ENCODE measurements at places on chromosomes 2 and 18.

GRCh38 chr2:238127165-238128060, 11.1 kb upstream of the KLHL30 start:
- DNase-seq, result no peak

- DNase-seq, result no peak
These were observed 285.1 kb downstream of the SLC4A3 start for GRCh38 chr2:219912491-219912921.

GRCh38 chr18:24068945-24069693, 54.6 kb downstream of the TTC39C start:
- no peak for DNase-seq

GRCh38 chr18:49863769-49864621, 50.7 kb upstream of the ACAA2 start:
- no peak for DNase-seq

DNA sequence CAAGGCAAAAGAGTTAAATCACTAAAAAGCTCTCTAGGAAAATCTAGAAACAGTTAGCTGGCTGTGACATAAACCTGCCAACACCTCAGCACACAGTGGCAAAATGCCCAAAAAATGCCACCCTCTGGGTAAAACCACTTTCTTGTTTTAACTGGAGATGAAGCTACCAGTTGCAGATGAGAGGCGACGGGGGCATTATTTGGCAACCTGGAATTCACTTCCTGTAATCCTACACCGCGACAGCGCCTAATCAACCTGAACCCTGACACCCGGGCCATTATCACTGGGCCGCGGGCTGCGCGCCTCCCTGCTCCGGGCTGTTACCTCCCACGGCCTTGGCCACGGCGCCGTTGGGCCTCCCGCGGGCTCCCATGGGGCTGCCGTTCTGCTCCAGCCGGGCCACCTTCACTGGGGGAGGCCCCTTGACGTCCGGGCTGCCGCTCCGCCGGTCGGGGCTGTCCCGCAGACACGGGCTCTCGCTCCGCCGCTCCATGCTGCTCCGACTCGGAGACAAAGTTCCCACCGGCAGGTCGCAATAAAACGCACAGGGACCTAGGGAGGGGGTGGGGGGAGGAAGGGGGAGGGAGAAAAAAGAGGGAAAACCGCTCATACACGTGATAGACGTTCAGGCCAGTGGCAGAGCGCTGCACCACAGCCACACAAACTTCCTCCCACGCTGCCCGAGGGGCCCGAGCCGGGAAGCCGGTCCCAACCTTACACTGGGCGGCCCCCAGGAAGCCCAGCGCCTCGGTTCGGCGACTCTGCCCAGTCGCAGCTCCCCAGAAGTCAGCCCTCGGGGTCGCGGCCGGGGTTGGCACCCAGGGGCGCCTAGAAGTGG, 2.0 kb downstream of the SATB2 start:
- DNase-seq, result no peak

- no peak for DNase-seq
These were observed 246.4 kb downstream of the CDH20 start for GRCh38 chr18:61579581-61579980.

DNA sequence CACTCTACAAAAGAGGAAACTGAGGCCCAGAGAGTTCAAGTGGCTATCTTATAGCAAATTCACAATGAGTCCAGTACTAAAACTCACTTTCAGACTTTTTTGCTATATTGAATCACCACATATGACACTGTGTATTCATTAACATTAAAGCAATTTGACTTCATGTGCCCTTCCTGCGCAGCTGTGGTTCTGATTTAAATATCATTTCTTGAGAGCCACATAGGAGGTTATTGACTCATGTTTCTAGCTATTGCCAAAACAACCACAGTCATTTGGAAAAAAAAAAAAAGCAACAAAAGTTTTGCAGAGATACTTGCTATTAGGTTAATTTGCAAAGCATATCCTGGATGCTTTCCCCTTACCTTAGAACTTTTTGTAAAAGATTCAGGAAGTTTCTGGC, 341.2 kb downstream of the PIK3C3 start:
- no peak for DNase-seq

DNA sequence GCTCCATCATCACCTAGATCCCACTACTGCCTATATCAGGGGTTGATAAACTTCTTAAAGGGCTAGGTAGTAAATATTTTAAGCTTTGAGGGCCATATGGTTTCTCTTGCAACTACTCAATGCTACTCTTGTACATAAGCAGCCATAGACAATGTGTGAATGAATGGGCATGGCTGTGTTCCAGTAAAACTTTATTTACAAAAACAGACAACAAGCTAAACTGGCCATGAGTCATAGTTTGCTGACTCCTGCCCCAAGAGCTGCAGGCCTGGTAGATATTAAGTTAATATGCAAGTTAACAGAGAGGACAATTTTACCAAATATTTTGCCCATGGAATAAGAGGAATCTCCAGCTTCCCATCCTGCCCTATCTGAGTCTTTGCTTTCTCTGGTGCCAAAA, 29.8 kb upstream of the MYO3B start:
- DNase-seq, result no peak

GRCh38 chr2:143499061-143499460, 369.8 kb downstream of the ARHGAP15 start:
- no peak for DNase-seq

- DNase-seq, result no peak
These were observed 67.8 kb downstream of the EIF5B start for GRCh38 chr2:99404797-99405669.

GRCh38 chr18:32542221-32542798, 71.6 kb upstream of the GAREM1 start:
- no peak for DNase-seq

DNA sequence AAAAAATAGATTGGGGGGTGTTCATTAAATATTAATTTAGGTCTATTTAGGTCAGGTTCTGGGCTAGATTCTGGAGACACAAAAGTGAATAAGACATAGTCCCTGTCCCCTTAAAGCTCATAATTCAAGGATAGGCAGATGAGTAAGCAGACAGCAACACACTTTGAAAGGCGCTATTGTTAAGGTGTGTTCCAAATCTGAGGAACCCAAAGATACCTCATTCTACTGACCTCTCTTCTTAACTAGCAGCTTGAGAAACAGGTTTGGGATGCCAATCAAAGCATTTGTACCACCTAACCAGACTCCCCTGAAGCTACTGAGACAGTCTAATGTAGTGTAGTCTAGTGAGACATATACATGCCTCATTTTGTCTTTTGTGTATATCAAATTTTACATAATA, 34.8 kb downstream of the SEMA4F start:
- no peak for DNase-seq

GRCh38 chr2:178629463-178629862, 149.2 kb downstream of the PLEKHA3 start:
- no peak for DNase-seq

DNA sequence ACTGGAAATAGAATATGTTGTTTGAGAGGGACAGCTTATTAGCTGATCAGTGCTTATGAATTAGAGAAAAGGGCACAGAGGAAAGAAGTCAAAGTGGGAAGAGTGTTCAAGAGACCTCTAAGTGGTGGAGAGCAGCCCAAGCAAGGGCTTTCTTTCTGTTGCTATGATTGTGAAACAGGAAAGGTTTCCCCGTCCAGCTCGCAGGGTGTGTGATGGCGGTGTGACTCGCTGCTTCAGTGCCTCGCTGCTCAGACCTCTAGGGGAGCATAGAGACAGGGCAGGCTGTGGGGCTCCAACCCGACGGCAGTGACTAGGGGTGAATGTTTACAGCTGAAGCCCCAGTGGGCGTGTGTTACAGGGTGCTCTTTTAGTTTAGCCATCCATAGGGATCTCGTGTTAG, 166.5 kb upstream of the COPS8 start:
- DNase-seq, result no peak

DNA sequence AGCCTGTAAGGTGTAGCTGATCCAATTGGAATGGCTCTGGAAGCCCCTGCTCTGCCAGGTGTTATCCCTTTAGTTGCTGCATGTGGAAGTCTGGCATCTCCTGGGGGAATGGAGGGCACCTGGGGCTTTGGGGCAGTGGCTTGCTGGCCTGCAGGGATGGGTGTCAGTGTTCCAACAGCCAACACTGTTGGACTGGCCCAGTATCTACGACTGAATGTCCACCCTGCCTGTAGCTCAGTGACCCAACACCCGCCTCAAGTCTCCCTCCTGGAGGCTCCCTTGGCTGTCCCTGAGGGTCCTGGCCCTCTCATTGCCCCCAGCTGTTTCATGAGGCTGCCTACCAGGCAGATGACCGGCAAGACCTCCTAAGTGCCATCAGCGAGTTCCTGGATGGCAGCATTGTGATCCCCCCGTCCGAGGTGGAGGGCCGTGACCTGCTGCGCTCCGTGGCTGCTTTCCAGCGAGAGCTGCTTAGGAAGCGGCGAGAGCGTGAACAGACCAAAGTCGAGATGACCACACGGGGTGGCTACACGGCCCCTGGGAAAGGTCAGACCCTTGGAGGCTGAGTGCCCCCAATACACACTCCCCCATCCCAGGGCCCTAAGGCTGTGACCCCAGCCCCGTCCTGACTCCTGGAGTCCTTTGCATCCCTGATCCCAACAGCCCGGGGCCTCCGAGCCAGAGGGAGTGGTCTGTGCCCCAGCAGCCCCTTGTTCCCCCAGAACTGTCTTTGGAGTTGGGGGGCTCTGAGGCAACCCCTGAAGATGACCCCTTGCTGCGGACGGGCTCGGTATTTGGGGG, 7.7 kb downstream of the SLC4A3 start:
- DNase-seq, result no peak

DNA sequence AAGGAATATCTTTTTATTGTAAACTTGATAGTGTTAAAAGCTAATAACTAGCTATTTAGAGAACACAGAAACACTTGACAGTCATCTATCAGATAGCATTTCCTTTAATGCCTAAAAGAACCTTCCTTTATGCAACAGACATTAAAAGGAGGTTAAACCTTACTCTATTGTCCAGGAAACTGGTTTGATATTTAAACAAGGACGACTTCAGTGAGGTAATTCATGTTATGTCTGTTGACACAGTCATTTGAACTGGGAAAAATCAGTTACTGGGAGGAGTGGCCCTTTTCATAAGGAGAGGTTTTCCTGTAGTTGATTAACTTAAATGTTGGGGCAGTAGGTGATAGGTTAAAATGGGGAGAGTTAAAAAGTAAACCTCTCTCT, 6.7 kb downstream of the TGIF1 start:
- no peak for DNase-seq

- DNase-seq, result no peak
These were observed 1.2 kb upstream of the HES6 start for GRCh38 chr2:238240757-238241711.

DNA sequence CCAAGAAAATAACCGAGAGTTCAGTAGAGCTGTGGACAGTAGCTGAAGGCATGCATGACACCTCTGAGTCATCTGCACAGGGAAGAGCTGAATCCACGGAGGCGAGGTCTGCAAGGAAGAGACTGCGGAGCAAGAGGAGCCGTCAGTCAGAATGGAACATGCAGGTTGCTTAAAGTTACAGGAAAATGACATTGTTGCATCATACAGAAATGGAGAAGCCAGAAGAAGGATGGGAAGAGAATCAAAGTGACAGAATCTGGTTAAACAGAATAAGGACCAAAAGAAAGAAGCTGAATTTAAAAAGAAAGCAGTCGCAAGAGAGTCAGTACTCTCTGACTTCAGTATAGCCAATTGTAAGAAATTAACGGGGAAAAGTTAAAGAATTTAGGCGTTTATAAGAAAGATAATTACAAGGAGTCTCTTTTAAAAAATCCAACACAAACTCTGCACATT, 533.8 kb downstream of the ADCYAP1 start:
- DNase-seq, result no peak

- DNase-seq, result no peak
These were observed 55.2 kb downstream of the CCDC88A start for GRCh38 chr2:55364189-55365055.
